CD4-positive, CD25-positive, alpha-beta regulatory T cell (primary cell): ENCODE measurements at places on chromosomes 2 and 18.

DNA sequence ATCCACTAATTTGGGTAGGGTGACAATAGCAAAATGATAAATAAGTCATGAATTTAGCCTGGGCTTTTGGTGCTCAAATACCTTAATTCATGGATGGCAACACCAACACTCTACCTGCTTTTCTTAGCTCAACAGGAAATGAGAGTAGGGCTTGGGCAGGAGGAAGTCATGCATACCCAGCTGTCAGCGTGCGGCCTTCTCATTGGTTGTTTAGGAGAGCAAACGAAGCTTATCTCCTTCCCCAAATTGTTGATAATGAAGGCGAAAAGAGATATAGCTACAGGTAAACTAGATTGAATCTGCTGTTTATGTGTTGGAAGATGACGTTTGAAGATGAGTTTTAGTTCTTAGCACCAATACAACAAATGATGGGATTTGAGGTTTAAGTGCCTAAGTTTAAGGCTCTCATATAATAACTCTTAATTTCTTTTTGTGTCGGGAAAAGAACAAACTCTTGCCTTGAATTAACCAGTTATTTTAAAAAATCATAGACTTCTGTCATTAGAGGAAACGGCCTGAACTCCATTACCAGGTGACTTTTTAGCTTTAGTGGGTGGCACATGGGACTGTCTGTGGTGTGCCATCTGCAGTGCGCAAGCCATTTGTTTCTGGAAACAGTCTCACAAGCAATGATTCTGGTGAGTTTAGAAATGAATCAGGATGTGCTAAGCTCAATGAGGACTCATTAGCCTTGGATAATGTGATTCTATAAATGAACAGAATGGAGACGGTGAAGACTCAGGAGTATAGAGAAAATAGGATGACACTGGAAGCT is 19.8 kb downstream of the MAP4K4 start:
- DNase-seq, result peak; percentile 87

DNA sequence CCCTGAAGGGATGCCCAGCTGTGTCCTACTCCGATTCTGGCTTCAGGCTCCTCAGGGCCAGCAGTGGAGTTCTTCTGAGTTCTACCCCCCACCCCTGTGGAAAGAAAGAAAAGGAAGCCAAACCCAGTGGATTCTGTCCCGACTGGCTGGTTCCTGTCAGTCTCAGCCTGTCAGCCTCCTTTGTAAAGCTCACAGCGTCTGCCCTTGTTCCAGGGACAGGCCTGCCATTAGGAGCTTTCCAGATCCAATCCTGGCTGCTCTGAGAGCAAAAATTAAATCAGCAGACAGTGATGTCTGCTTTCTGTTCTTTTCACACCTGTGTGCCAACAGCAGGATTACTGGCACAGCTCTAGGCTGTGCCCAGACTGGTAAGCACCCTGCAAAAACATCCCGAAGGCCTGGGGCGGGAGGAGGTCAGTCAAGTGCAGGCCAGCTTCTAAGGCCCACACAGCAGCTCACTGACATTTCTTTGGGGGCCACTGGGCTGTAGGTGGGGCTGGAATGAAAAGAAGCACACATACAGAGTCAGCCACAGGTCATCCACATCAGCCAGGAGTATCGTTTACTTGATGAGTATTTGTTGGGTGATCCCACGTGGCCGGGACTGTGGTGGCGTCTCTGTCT is 69.1 kb downstream of the EHD3 start:
- no peak for DNase-seq

GRCh38 chr2:237876061-237876526 is 16.7 kb downstream of the RAMP1 start:
- no peak for DNase-seq

GRCh38 chr18:50675043-50675442 is 115.2 kb downstream of the MAPK4 start:
- no peak for DNase-seq

DNA sequence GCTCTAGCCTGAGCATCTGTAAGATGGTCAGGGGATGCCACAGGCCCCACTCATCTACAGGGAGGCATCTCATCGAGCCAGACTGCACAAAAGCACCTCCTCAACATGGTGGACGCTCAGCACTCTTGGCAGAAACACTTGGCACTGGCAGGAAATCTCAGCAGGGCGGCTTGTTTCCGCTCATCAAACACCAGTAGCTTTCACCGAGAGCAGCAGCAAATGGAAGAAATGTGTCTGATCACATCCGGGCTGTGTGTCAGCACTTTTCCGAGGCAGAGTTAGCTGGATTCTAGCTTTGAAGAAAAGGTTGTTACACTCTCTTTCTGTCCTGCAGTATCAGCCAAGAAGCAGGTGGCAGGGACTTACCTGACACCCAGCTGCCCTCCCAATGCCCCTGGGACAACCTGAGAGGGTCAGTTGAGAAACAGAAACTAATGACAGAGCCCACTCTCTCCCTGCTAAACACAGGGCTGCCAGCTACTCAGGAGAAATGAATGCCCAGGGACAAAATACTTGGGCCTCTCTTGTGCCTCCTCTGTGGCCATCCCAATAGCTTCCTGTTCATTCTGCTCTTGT is 68.9 kb upstream of the FZD7 start:
- peak; percentile 66 for DNase-seq

DNA sequence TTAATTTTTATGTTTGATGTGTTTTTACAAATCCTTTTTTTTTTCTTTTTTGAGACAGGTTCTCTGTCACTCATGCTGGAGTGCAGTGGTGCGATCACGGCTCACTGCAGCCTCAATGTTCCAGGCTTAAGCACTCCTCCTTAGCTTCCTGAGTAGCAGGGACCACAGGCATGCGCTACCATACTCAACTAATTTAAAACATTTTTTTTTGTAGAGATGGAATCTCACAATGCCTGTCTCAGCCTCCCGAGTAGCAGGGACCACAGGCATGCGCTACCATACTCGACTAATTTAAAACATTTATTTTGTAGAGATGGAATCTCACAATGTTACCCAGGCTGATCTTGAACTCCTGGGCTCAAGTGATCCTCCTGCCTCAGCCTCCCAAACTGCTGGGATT is 3.2 kb downstream of the NOTO start:
- DNase-seq, result no peak

DNA sequence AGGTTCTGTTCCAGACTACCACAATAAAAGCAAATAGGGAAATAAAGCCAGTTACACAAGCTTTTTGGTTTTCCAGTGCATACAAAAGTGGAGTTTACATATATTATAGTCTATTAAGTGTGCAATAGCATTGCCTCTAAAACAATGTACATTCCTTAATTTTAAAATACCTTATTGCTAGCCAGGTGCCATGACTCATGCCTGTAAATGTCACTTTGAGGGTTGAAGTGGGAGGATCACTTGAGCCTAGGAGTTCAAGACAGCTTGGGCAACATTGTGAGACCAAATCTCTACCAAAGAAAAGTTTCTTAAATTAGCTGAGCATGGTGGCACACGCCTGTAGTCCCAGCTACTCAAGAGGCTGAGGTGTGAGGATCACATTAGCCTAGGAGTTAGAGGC is 52.9 kb upstream of the IMP4 start:
- DNase-seq, result no peak

DNA sequence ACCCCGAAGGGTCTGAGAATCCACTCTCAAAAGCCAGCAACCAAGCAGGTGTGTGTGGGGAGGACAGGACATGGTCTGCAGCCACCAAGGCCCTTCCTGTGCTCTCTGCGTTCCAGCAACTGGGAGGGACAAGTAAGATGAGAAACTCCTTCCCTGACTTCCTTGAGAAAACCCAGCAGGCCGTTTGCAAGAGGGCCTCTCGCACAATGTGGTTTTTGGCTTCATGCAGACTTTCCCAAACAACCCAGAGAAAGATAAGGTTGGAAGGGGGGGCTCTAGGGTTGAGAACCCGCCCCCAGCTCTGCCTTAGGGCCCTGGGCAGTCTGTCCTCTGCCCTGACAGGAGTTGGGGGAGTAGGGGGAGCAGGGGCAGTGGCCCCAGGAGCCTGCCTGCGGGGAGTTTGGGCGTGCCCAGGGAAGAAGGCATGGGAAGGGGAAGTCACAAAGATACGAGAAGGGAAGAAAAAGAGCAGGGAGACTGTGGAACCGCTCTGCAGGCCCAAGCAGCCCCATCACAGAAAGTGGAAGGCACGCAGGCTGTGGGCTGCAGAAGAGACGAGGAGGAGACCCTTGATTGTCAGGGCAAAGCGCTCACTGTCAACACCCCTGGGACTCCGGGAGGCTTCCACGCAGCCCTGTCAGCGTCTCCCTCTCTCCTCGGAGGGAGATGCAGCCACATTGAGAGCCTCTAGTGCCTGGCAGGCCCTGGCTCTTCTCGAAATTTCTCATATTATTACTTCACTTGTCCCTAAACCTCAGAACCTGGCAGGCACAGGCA is 99.8 kb downstream of the SMAD7 start:
- DNase-seq, result no peak

- DNase-seq, result no peak
These were observed 155.3 kb downstream of the MSH2 start for GRCh38 chr2:47558116-47558767.

- no peak for DNase-seq
These were observed 30.4 kb downstream of the SERTAD2 start for GRCh38 chr2:64623242-64623850.

DNA sequence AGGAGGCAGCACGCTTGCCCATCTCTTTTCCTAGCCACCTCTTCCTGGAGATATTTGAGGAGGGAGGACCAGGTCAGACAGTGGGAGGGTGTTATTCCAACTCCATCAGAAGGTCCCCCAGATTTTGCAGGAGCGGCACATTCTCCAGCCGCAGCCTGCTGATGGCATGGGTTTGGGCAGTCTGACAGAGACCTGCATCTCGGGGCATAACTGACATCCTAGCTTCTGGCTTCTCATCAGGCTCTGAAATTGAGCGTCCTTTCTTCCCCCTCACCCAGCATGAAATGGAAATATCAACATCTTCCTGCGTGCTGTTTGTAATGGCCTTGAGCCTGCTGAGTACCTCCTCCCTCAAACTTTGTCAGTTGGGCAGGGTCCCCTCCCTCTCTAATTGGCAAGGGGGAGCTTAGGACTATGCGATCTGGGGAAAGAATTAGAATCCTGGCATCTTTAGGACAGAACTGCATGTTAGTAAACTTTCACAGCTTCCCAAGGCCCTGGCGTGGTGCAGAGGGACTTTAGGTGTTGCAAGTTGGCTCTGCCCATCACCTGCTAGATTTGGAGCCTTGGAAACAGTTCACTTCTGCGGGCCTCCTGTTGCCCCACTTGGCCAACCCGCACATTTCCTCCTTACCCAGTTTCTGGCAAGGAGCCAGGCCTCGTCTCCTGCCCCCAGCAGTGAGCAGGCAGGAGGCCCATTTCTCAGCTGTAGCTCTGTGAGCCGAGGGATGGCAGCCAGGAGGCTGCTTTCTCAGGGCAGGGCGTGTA is 2.2 kb downstream of the ITM2C start:
- peak; percentile 42 for DNase-seq

- no peak for DNase-seq
These were observed 227.9 kb upstream of the SIX2 start for GRCh38 chr2:45237128-45237527.

- DNase-seq, result no peak
These were observed 14.9 kb downstream of the NLRC4 start for GRCh38 chr2:32249731-32250236.

DNA sequence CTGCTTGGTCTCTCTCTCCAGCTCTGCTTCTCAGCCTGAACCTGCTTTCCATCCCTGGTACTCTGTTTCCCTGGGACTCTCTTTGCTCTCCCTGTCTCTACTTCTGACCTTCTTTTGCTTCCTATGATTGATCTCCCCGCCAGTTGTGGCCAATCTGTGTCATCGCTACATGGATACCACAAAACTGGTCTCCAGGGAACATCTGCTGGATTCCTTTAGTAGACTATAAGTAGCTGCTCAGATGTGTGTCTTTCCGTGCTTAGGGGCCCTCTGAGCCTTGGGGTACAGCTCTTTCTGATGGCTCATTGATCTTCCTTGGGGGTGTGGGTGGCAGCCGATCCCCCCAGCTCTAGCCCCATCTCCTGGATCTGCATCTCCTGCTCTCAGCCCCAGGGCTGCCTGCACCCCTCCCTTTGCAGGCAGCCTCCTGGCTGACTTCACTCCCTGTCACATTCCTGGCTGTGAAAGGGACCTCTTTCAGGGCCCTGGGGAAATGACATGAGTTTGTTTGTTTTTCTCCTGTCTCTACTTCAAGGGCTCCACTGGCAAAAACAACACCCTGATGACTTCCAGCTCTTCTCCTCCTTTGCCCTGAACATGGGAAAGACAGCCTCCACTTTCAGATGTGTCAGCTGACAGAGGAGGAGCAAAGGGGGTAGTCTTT is 333.7 kb downstream of the CYP26B1 start:
- no peak for DNase-seq
